Cerebellar nuclear complex (tissue), 1 donor: ENCODE measurements at places on chromosomes 6 and 20.

GRCh38 chr6:132161283-132161682, 210.1 kb upstream of the CCN2 start:
- DNase-seq, result no peak

DNA sequence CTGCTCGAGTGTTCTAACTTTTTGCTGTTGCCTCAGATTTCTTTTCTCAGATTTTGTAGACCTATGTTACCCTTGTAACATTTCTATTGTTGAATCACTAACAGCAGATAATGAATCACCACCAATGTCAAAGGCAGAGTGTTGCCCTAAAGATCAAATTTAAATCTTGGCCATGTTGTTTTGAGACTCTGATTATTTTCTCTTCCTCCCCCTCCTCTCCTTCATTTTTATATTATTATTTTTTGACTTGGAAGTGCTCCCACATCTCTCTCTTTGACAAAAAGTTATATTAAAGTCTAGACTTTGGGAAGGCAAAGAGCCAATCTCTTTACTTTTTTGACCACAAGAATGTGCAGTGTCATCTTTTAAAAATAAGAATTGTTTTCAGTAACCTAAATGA, 422.7 kb downstream of the NKAIN2 start:
- no peak for DNase-seq

DNA sequence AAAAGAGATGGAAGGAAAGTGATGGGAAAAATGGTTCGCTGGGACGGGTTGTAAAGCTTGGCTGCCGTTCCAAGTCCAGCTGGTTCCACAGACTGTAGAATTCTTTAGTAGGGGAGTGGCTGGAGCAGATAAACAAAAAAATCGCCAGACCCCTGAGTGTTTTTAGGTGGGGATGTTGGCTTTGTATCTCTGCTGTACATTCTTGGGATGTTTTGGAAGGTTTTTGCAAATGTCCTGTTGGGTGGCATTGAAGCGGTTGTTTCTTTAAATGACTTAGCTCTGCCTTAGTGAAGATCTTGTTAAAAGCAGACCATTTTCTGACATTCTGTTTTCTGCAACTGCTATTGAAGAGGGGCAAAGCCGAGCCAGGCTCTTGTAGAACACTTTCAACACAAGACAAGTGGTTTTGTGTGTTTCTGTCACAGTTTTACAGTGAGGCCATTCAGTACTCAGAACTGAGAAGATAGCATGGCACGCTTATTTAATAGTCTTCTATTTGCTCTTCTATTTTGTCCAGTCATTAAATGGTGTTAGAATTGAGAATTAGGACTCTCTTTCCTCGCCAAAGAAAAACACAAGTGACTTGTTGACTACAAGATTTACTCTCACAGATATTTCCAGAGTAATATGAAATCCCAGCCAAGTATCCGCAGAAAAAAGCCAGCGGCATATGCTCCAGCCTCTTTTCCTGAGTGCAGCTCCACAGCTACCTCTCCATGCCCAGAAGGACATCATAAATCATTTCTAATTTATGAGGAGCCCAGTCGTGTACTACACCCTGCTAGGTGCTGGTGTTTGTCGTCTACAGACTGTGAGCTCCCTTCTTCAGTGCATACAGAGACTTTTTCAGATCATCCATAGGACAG, 65.8 kb downstream of the PHACTR2 start:
- DNase-seq, result no peak

- DNase-seq, result no peak
Observed at GRCh38 chr6:17527076-17527475, 73.0 kb upstream of the FAM8A1 start.

GRCh38 chr6:38155144-38155543, 335.6 kb downstream of the ZFAND3 start:
- no peak for DNase-seq

GRCh38 chr6:23031986-23032385, 462.6 kb downstream of the HDGFL1 start:
- no peak for DNase-seq

GRCh38 chr6:91678679-91679446, 1092.0 kb upstream of the MAP3K7 start:
- DNase-seq, result no peak

GRCh38 chr20:43680981-43681380, 14.1 kb downstream of the MYBL2 start:
- DNase-seq, result no peak

DNA sequence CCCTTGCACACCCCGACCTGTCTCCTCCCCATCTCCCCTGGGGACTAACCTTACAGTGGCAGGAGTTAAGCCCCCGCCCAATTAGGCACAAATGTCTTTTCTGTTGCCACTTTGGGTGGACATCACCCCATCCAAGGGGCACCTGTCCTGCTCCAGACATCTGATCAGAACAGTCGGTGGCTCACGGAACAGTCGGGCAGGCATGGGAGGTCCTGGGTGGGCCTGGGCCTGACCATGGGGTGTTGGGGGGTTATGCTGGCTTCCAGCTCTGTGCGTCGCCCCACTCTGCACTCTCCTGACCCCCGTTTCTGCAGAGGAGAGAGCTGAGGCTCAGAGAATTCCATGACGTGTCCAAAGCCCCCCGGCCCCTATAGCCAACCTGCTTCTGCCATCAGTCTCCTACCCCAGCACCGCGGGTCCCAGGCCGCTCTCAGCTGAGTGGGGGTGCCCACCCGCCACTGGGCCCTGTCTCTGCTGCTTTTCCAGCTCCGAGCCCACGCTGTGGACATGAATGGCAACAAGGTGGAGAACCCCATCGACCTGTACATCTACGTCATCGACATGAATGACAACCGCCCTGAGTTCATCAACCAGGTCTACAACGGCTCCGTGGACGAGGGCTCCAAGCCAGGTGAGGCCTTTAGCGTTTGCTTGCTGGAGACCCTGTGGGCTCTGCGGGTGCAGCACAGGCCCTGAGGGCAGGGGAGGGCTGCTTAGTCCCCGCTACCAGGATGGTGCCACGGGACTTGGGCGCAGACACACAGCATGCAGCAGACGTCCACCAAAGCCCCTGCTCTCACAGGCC, 213.2 kb downstream of the TAF4 start:
- no peak for DNase-seq

DNA sequence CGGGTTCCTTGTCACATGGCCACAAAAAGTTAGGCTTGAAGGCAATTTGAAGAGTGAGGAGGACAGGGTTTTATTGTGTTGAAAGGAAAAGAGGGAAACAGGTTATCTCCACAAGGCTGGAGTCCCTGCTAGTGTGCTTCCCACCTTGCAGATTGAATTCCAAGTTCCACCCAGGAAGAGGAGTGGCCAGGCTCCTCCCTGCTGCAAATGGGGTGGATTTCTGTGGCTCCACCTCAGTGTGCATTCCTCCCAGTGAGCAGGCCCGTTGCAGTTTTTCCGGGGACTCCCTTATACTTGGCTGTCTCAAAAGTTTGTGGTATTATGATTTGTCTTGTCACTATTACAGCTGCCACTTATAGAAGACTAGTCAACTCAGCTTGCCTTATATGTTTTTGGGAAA, 281.8 kb upstream of the PLCB4 start:
- DNase-seq, result no peak

- no peak for DNase-seq
Observed at GRCh38 chr6:76684875-76685274, 612.4 kb upstream of the IMPG1 start.

DNA sequence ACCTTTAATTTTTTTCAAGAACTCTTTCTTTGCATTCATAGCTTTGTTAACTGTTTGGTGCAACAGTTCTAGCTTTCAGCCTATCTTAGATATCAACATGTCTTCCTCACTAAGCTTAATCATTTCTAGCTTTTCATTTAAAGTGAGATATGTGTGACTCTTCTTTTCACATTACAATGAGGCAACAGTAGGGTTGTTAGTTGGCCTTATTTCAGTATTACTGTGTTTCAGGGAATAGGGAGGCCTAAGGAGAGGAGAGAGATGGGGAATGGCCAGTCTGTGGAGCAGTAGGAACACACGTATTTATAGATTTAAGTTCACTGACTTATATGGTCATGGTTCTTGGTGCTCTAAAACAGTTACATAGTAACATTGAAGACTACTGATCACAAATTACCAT, 35.8 kb downstream of the CST9L start:
- DNase-seq, result no peak

GRCh38 chr20:32902456-32903420, 44.0 kb downstream of the EFCAB8 start:
- peak; percentile 15 for DNase-seq

DNA sequence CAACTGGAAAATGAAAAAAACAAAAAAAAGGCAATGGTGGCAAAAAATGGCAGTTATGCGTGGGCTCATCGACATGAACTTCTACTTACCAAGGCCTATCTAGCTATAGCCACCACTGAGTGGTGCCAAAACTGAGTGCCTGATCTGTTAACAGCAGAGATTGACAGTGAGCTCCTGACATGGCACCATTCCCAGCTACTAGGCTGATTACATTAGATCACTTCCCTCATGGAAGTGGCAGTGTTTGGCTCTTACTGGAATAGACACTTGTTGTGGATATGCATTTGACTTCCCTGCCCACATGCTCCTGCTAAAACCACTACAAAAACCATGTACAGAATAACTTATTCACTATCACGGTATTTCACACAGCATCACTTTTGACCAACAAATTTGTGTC, 216.1 kb upstream of the SGK1 start:
- DNase-seq, result no peak

DNA sequence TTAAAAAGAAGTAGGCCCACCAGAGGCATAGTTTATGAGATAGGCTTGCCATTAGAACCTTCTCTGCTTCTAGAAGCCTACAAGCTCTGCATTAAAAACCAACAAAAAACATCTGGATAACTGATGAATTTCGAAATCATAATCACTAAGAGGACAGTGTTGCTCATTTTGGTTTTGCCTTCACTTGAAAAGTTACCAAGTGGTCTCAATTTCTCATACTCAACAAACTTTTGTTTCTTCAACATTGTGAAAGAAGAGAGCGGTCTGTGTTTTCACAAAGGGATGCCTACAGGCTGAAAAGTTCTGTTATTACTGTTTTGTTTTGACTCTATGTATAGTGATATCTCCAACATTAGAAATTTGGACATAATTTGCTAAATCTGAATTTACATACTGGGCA, 98.9 kb downstream of the PDSS2 start:
- no peak for DNase-seq

- DNase-seq, result no peak
Observed at GRCh38 chr20:51583073-51583472, 40.6 kb upstream of the NFATC2 start.

DNA sequence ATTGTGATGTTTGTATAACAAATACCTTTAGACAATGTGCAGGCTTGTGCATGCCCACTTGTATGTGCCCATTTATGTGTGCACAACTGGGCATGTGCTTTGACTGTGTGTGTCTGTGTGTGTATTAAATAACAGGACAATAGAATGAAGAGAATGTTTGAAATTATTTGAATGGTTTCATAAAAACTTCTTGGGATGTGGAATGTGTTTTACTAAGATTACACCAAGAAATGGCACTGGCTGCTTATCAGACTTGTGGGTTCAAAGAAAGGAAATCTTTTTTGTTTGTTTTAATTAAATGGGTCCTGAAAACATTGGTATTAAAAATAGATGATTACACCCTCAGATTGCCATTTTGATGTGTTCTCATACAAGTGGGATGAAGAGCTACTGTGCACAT, 191.6 kb upstream of the CCN2 start:
- DNase-seq, result no peak
